NCI-H1436 (cell line): ENCODE measurements at places on chromosomes 11 and 22.

DNA sequence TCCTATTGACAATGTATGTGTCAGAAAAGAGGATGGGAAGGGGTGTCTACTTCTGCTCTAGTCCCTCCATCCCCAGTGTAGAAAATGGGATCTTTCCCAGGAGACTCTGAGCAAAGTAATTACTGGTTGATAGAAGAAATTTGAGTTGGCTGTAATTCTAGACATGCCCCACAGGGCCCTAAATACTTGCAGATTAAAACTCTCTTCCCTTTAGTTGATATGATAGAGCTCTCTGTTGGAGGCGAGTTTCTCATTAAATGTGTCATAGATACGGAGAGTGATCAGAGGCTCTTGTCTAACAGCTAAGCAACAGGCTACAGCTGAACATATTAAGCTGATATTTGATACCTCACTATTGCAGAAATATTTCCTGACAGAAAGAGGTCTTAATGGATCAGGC is 32.9 kb downstream of the OR52E1 start:
- no peak for DNase-seq

DNA sequence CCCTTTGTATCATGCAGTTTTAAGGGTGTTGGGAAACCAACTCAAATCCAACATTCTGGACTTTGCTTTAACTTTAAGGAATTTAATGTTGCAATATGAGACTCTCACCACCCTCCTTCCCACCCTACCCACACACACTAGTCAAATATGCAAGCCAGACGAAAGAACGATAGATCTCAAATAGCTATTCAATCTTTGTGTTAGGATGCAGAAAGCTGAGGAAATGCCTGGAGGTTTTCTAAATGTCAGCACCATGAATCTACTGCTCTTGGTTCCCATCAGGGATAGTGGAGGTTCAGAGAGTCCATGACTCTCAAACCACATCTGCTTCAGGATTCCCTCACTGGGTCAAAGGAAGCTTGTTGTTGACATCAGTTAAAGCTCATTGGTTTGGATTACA is 33.7 kb downstream of the EXPH5 start:
- no peak for DNase-seq

DNA sequence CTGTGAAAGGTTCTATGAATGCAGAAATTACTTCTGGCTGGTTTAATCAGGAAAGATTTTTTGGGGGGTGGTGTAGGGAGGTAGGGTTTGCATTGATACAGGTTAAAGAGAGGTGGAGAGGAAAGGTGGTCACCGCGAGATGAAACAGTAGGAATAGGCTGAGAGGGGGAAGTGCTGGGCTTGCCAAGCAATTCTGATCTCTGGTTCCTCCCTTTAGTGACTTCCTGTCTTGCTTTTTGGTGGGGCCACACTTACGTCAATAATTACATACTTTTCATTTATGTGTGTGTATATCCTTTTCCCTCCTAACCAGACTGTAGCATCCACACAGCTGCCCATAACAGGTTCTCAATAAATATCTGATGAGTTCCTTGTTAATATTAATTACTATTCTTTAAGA is 120.0 kb downstream of the CTNND1 start:
- no peak for DNase-seq

GRCh38 chr11:64690235-64690634 is 32.8 kb downstream of the NRXN2 start:
- DNase-seq: no peak

DNA sequence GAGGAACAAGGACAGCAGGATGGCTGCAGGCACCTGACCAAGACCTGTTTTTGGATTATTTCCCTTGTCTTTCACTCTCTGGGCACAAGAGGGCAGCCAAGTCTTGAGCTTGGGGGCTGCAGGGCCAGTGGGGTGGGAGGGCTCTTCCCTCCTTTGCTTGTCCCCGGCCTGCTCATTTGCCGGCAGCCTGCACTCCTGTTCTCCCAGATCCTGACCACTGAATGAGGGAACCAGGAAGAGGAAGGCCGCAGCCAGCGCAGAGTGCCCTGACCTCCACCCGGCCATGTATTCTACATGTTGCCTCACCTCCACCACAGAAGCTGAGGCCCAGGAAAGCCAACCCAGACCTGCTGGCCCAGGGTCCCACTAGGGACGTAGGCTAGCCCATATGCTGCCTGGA is 15.5 kb upstream of the NNMT start:
- peak; percentile 56 for DNase-seq

DNA sequence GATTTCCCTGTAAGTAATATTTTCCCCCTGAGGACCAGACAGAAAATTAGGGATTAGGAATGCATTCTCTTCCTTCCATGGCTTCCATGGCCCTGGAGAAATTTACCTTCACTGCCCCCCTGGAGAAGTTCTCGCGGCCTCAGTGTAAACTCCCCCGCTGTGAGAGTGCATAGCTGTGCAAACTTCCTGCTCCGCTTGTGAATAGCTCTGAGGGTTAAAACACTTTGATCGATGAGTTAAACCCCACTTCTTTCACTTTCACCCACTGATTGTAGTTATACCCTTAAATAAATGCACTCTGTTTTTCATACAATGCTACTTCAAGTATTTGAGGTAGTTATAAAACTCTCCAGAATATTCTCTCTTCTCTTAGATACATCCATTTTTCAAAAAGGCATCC is 190.8 kb downstream of the DSCAML1 start:
- no peak for DNase-seq

GRCh38 chr11:17646451-17647145 is 72.8 kb upstream of the MYOD1 start:
- no peak for DNase-seq

DNA sequence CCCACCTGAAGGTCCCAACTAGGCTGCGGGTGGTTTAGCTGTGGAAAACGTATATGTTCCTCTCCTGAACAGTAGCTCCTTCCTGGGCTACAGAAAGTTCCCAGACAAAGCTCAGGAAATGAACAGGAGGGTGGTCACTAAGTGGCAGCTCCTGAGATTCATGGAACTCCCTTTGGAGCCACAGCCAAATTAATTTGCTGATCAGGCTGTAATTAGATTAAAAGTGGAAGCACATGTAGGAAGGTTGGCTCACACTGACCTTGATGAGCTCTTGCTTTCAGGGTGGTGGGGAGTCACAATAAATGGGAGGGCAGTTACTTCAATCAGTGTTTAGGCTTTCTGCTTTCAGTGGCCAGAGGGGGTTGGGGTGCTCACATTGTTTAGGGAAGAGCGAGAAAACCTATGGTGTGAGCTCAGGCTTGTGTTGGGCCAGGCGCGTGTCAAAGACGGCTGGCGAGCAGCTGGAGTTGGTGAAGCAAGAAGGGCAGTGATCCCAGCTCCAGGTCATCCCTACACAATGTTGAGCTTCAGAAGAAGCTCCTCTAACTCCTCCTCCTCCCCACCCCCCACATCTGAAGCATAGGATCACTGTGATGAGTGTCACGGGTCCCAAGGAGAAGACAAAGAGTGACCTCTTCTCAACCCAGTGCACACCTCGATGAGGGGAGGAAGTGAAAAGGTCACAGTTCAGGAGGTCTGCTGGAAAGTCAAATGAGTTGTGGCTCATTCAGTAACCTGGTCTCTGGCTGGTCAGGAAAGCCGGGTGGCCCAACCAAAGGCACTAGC is 42.5 kb downstream of the CLPB start:
- no peak for DNase-seq

DNA sequence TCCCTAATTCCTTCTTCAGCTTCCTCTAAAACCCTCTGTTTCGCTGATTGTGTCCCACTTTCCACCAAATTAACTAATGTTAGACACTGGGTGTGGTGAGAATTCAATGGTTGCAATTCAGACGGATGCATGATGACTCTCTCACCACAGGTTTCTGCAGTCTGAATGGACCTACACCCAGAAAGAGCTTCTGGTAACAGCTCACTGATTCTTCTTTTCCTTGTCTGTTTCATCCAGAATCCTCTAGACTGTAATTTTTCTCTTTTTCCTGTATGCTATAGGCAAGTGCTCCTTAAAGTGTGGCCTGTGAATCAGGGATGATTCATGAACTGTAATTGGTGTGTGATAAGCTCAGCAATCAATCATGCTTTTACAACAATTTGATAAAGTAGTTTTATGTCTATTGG is 18.1 kb downstream of the MMP10 start:
- no peak for DNase-seq

DNA sequence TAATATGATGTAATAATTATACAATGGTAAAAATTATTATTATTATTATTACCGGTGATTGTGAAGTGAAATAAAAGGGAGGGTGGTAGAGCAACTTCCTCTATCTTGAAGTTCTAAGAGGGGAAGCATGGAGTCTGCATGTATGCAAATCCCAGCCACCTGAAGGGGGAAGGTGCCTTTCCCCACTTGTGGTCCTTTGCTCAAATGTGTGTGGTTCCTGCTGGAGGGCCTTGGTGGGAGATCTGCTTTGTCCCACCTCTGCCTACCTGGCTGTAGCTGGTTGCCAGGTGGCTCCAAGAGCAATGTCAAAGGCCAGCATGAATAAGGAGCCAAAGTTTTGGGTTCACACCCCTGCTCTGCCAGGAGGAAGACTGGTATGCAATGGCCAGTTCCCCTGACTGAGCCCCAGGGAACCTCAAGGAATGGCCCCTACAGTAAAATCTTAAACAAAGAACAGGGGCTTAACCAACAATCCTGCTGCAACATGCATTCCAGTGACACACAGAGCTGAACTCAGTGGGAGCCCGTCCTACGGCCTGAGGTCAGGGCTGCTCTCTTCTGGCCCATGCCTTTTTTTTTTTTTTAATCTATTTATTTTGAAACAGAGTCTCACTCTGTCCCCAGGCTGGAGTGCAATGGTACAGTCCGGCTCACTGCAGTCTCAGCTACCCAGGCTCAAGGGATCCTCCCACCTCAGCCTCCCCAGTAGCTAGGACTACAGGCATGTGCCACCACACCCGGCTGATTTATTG is 8.5 kb downstream of the TMEM132A start:
- no peak for DNase-seq

DNA sequence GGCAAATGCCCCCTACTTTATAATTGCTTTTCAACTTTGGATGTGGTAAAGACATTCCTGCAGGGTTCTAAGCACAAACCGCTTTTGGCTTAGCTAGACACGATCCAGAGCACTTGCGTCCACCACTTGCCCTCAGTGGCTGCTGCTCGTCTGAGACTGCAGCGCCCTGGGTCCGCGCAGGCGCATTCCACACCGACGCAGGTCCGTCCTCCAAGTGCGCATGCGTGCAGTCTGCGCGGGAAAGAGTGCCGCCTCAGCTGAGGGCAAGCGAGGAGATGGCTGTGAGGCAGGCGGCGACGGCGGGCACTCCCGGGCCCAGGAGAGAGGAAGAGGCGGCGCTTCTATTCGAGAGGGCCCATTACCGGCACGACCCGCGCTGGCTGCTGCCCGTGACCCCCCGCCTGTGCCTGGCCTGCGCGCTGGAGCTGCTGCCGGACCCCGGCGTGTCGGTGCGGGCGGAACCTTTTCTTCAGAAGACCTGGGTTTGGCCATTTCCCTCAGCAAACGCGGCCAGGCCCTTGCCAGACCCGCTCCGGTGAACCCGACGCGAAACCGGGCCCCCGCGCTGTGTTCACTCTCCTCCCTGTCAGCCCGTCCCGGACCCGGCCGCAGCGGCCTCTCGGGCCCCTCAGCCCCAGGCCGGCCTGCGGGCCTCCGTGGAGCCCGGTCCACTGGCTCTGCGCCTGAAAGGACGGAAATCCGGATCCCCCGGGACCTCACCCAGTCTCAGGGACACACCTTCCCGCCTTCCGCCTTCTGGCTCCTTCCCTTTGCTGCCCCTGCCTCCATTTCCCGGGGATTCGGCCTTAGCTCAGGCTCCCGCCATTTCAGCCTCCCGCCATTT is at the start of gene MEI1:
MEI1 (plus strand) TSS at position 240 of the 844 bp plus-strand sequence; CDS start at position 276, 36 bp downstream.
- no peak for DNase-seq

- no peak for DNase-seq
Observed at GRCh38 chr11:21398195-21398594, 728.8 kb downstream of the NELL1 start.

DNA sequence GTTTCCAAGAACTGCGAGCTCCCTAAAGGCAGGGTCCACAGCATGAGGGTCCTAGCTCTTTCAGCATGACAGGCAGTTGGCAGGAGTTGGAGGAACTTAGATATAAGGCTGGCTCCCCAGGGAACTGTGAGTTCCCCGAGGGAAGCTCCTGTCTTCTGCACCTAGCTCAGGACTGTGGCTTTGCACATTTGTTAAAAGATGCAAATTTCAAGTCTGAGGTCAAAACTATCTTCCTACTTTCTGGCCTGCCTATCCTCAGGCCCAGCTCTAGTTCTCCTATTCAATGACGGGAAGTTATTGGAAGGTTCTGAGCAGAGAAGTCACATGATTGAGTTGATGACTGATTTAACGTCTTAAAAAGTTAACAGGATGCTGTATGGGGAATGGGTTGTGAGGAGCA is 11.7 kb upstream of the UCP3 start:
- DNase-seq: no peak

DNA sequence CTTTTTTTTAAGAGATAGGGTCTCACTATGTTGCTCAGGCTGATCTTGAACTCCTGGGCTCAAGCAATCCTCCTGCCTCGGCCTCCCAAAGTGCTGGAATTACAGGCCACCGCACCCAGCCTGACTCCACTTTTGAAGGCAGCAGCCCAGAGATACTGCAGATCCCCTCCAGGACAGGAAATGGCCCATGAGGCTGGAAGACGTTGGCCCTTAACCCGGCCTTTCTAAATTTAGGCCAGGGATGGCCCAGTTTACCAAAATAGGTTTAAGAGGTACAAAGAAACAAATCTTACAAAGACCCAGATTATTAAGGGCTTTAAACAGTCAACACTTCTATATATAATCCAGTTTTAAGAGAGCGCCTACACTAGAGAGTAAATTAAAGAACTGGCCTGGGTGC is 32.2 kb downstream of the CPT1A start:
- no peak for DNase-seq

DNA sequence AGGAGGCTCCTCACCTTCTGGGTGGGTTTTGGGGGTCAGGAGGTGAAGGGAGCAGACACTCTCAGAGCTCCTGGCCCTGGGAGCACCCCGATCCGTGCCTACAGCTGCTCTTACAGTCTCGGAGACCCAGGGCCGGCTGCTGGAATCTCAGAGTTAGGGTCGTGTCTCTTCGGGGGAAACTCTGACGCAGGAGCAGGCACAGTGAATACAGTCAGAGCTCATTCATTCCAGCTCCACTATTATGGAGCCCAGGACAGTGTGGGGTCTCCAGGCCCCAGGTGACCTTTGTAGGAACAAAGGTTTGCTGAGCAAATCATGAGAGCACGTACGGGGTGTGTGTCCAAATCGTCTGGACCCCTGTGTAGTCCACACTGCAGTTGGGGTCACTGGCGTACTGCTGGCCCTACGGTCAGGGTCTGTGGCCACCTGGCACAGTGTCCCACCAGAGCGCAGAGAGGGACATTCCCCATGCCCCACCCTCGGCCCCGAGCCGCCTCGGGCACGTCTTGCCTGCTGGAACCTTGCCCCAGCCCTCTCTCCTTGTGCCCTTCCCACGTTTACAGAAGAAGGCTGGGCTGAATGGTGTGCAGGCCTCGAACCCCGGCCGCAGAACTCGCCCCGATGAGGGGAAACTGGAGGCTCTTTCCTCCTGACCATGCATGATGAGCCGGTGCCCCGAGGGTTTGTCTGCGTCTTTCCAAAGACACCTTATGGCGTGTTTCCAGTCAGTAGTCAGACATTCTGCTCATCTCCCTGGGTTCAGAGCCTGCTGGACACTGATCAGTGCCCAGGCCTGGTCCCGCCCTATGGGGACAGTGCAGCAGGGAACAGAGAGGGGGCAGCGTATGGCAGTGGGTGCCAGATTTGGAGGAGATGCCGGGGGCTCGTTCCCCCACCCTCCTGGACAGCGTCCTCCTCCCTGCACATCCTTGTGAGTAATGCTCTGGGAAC is 1166.6 kb downstream of the BRD1 start:
- no peak for DNase-seq

- DNase-seq: no peak
Observed at GRCh38 chr11:79465160-79465559, 24.3 kb upstream of the TENM4 start.
